ENCODE measurements at places on chromosomes 1 and 21.
A peak's percentile ranks its signal among the peaks of the same experiment; 100 is the strongest.

- no peak for DNase-seq
Observed at GRCh38 chr1:236848274-236848923, 53.3 kb downstream of the MTR start.

DNA sequence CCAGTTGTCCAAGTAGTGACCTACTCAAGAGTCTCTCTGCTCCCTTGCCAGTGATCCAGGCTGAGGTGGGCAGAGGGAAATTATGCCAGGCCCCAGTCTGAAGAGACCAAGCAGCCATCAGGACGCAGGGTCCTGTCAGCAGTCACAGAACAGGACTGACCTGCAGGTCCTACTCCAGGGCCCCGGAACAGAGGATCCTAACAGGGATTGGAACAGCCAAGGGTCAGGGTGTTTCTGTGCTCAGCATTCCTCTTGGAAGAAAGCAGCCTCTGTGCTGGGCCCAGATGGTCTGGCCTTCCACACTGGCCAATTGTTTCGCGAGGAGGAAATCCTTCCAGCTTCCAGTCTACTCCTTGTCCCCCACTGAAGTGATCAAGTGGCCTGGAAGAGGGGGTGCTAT, 41.6 kb upstream of the USP1 start:
- DNase-seq: no peak

- no peak for DNase-seq
Observed at GRCh38 chr21:16377120-16377658, 647.4 kb downstream of the USP25 start.

- no peak for DNase-seq
Observed at GRCh38 chr1:199307496-199308264, 668.8 kb downstream of the PTPRC start.

GRCh38 chr1:94068999-94069918, 51.7 kb downstream of the ABCA4 start:
- DNase-seq: no peak

- DNase-seq: no peak
Observed at GRCh38 chr1:83024251-83024767, 974.6 kb downstream of the TTLL7 start.

- no peak for DNase-seq
Observed at GRCh38 chr21:43808832-43809251, 19.5 kb downstream of the RRP1 start.

- DNase-seq: no peak
Observed at GRCh38 chr1:161985301-161985822, 38.3 kb downstream of the OLFML2B start.

DNA sequence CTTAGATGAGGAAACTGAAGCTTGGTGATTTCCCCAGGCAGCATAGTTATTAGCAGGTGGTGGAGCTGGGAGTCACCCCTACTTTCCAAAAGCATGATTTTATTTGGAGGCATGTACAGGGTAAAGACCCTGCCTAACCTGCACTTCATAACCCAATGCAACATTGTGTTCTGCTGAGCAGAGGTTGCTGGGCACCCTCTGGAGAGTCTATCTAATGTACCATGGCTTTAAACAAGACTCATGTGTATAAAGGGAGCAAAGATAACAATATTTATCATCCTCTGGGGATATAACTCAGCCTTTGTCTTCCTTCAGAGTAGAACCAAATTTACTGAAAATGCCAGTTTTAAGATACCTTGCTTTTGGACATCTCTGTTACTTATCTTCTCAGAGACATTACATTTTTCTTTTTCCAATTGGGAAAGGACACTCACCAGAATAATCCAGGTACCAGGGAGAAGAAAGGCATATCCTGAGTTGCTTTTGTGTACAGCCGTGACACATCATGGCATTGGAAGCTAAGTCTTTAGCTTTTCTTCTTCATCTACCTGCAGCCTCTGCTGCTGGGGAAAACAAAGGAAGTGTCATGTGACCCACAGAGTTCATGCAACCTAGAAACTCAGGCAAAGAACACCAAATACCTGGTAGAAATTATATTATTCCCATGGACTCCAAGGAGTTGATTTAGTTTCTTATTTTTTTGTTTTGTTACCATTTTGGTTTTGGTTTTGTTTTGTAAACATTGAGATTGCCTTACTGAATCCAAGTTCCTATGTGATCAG, 39.6 kb downstream of the ELAVL4 start:
- no peak for DNase-seq

DNA sequence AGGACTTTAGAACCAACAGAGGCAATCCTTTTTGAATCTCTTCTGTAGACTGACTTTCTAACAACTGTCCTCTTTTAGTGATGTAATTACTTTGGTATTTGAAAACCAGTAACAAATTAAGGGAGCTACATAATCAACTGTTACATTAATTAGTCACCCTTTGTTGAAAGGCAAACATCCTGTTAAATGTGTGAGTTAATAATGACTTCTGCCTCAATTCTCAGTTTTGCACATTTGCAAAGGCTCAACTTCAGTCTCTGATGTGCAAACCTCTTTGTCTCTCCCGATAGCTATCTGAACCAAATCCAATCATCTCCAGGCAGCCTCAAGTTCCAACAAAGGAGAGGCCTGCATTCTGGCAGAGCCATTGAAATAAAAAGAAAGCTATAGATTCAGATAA, 135.4 kb upstream of the C8B start:
- no peak for DNase-seq

- DNase-seq: no peak
Observed at GRCh38 chr1:65444128-65444640, 23.7 kb downstream of the LEPR start.

GRCh38 chr21:27590271-27590670, 623.4 kb upstream of the ADAMTS5 start:
- DNase-seq: no peak

- no peak for DNase-seq
Observed at GRCh38 chr1:9633493-9633892, 18.0 kb upstream of the PIK3CD start.

GRCh38 chr1:43437031-43437973, 16.4 kb downstream of the HYI start:
- DNase-seq: no peak

DNA sequence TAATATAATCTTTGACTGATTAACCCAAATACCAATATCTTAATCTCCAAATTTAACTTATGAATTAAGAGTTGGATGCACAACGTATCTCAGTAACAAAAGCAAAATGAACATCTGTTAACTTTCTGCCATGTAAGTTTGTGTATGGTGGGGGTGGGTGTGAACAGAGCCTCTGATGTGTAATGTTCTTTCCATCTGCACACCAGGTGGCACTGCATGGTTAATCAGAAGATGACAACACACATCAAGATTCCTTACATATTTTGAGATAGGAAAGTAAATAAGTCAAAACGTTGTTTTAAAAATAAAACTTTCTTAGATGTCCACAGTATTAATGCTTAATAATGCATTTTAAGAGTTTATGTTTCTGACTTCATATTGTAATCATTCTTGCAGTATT, 251.9 kb downstream of the DPYD start:
- DNase-seq: no peak

- no peak for DNase-seq
Observed at GRCh38 chr1:174871886-174872285, 127.9 kb upstream of the CACYBP start.

DNA sequence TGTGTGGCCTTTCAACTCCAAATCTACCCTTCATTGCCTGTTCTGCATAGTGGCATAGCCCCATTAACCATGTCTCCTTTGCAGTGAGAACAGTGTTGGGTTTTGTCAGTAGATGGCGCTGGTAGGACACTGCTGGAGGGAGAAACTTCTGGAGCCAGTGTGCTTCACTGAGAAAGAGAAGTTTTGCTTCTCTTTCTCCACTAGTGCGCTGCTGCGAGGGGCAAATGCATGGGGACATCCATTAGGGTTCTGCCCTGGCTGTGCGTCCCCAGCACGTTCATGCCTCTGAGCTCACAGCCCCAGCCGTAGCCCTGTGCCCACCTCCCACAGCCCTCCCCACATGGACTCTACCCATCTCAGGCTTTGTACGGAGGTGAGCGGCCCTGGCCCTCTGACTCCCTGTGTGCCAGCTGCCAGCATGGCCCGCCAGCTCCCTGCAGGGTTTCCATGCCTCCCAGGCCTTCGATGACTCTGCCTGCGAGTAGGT, 53.1 kb downstream of the RIMS3 start:
- peak; percentile 27 for DNase-seq

DNA sequence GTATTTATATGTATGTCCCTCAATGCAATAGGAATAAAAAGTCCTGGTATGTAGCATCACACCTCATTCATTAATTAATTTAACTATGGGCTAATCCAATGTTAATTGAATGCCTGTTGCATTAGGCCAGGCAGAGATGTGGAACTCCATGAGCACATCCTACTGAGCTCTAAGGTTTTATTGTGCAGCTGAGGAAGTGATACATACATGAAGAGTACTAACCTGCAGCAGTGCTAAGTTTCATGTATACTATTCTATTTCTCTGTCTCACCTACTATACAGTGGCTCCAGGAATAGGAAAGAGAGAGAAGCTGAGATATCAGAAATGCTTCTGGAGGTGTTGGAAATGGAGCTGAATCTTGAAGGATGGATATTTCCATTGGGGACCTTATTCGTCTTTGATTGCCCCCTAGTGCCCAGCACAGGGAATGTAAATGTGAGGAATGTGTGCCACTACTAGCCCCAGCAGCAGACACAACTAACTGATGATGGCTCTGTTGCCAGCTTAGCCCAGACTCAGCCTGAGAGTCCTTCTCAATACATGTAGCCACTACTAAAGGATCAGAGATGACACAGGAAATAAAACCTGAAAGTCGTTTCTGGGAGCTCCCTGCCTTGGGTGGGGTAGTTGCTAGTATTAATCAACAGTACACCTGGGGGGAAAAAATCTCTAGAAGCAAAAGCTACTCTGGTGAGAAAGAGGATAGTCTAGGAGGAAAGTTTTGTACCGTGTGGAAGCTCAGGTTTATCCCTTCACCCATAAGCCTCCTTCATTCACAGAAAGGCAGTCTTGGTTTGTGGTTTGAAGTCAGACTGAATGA, 173.3 kb upstream of the FOXD3 start:
- no peak for DNase-seq

DNA sequence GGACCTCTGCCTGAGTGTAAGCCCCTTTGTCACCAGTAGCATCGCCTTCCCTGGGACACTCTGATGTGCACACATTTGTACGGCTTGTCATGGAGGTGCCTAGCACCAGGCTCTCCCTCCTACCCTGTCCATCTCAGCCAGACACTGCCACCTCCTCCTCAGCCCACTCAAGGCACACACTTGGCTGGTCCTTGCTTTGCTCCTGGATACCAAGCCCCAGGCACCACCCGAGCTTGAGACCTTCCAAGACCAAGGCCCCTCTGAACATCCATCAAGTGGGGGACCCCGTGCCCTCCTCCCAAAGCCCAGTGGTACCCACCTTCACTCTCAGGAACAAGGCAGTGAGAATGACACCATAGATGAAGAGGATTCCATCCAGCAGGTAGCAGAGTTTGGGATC, 78.0 kb downstream of the CD247 start:
- no peak for DNase-seq

GRCh38 chr21:37047079-37047478, 25.8 kb downstream of the PIGP start:
- DNase-seq: no peak

DNA sequence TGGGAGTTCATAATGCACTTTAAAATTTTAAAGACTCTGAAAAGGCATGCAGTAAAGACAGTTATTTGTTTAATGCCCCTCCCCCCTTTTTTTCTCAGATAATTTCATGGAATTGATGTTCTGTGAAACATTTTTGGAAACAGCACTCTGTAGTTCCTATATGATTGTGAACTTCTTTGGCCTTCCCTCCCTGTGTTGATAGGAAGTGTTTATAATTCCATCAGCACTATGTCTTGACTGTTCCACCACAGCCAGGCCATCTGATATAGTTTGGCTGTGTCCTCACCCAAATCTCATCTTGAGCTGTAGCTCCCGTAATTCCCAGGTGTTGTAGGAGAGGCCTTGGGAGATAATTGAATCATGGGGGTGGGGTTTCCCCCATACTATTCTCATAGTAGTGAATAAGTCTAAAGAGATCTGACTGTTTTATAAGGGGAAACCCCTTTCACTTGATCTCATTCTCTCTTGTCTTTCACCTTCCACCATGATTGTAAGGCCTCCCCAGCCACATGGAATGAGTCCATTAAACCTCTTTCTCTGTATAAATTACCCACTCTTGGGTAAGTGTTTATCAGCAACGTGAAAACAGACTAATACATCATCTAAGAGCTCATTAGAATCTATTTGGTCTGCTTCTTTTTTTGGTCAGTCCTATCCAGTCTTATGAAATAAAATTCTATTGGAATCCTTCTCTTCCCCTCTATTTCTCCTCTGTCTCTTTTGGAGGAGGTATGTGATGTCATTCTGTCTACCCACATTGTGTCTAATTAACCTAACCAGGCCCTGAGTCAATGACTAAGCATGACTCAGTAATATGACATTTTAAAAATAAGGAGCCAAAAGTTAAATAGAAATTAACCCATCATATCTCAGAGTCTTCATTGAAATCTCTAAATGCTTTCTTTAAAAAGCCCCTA, 8.9 kb downstream of the CCDC185 start:
- DNase-seq: no peak

GRCh38 chr21:33070998-33071769, 1.2 kb downstream of the OLIG1 start:
- DNase-seq: no peak

DNA sequence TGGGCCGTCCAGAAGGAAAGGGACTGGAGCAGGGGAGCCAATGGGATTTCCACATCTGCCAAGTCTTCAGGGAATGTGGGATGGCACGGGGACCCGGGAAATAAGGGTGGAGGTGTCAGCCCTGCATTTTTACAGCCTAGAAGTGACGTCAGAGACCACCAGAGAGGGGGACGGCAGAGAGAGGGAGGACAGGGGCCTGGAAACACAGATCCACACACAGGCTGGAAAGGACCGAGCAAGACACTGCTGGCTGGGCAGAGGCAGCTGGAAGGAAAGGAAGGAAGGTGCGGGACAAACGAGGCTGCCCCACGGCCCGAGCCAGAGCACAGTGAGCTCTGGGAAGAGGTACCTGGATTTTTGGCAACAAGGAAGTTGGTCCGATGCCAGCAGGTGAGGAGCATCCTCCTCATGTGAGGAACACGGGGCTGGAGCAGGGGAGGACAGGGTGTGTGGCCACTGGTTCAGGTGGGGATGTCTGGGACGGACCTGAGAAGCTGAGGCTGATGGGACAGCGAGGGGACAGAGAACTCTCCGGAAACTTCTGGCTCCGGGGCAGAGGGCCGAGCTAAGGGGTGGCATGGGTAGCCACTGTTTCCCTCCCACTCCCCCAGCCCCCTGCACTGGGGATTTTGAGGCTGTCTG, 138.3 kb downstream of the PGBD5 start:
- no peak for DNase-seq

DNA sequence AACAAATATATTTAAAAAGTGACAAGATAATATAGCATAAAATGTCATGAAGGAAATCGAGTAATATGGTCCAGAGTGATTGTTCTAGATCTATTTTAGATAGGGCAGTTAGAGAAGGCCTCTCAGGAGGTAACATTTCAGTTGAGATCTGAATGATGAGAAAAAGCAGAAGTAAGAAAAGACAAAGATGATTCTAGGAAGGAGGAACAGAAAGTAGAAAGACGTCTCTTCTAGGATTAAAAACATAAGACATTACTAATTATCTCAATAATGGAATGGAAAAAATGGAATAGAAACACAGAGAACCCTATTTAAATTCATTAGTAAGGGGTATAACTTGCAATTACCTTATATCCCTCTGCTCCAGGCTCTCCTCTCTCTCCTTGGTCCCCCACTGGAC, 130.0 kb upstream of the ZNHIT6 start:
- DNase-seq: no peak
